ENCODE measurements at places on chromosomes 3 and 15. TPM values are rescaled to one million over a fixed set of nuclear protein-coding genes. Genes with fewer than 3 reads are reported as not detected.
A peak's percentile ranks its signal among the peaks of the same experiment; 100 is the strongest.

C3orf20 gene
- total RNA-seq: not detected

- H3K27me3 ChIP-seq: no peaks in the 10 kb centered on the region
- no peak for DNase-seq
- H3K27ac ChIP-seq: no peak overlapping the region
- H3K36me3 ChIP-seq: no peaks in the 10 kb centered on the region
- no peaks in the 10 kb centered on the region for H3K4me1 ChIP-seq
Observed at GRCh38 chr3:146033950-146034349, 127.0 kb downstream of the PLOD2 start.

- no peak for DNase-seq
- no peaks in the 10 kb centered on the region for H3K4me1 ChIP-seq
- H3K4me3 ChIP-seq: no peak overlapping the region
- no peak overlapping the region for H3K27ac ChIP-seq
- H3K27me3 ChIP-seq: no peaks in the 10 kb centered on the region
Observed at GRCh38 chr15:52336529-52336928, 40.9 kb upstream of the MYO5C start.

- no peaks in the 10 kb centered on the region for H3K27me3 ChIP-seq
- H3K36me3 ChIP-seq: no peaks in the 10 kb centered on the region
- no peak overlapping the region for H3K4me3 ChIP-seq
Observed at GRCh38 chr3:170056710-170057454, 19.1 kb downstream of the GPR160 start.

GRCh38 chr3:36813305-36813704, 49.0 kb upstream of the DCLK3 start:
- no peaks in the 10 kb centered on the region for H3K36me3 ChIP-seq
- H3K27me3 ChIP-seq: no peaks in the 10 kb centered on the region
- H3K4me3 ChIP-seq: no peak overlapping the region
- no peaks in the 10 kb centered on the region for H3K4me1 ChIP-seq
- H3K27ac ChIP-seq: peak overlapping the region; percentile 37

TNFAIP8L3 gene
- total RNA-seq: 2.5 TPM

PLAAT1 gene
- 1.5 TPM for total RNA-seq

MUC20 gene
- total RNA-seq: 2.7 TPM

Data from breast epithelium (tissue), 4 donors.